ENCODE measurements at places on chromosomes 3 and 15.

- DNase-seq = no peak
Measured at GRCh38 chr3:1272546-1273265, 179.9 kb downstream of the CNTN6 start.

DNA sequence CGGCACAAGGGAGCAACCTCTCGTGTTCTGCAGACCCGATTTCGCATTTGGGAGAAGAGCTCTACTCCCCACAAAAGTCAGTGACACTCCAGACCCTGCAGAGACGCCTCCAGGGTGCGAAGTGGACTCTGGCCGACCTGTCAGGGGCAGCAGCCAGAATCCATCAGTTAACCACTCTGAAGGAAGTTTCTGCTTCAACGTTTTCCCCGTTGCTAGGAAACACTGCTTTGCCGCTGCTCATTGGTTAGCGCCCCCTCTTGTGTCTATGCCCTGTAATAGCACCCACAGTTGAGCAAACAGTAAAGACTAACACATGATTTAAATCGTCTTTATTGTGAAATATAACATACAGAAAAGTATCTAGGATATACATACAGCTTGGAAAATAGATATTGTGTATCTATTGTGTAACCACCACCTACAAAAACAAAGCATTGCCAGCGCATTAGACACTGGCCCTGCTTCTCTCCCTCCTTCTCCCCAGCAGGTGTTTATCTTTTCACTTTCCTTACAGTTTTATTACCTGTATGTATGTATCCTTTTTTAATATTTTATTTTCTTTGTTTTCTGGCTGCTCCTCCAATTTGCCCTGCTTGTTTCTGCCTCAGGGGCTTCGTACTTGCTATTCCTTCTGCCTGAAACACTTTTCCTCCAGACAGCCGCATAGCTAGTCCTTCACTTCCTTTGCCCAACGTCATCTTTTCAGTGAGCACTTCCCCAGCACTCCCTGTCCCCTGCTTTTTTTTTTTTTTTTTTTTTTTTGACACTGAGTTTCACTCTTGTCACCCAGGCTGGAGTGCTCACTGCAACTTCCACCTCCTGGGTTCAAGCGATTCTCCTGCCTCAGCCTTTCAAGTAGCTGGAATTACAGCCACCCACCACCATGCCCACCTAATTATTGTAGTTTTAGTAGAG is 38.8 kb downstream of the TMEM40 start:
- DNase-seq = peak; percentile 37

DNA sequence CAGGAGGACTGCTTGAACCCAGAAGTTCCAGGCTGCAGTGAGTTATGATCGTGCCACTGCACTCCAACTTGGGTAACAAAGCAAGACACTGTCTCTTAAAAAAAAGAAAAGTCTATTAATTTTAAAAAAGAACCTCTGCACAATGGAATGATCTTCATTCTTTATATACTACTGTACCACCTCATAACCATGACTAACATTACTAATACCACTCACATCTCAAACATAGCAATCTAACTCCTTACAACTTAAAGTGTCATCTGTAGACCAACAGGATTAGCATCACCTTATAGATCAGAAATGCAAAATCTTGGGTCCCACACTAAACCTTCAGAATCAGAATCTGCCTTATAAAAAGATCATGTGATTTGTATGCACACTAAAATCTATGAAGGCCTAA is 48.8 kb upstream of the MAP4 start:
- DNase-seq = no peak

- DNase-seq = no peak
Measured at GRCh38 chr15:85941186-85941855, 138.3 kb upstream of the AGBL1 start.
